ENCODE measurements at places on chromosomes 11 and 22.
A peak's percentile ranks its signal among the peaks of the same experiment; 100 is the strongest.

DNA sequence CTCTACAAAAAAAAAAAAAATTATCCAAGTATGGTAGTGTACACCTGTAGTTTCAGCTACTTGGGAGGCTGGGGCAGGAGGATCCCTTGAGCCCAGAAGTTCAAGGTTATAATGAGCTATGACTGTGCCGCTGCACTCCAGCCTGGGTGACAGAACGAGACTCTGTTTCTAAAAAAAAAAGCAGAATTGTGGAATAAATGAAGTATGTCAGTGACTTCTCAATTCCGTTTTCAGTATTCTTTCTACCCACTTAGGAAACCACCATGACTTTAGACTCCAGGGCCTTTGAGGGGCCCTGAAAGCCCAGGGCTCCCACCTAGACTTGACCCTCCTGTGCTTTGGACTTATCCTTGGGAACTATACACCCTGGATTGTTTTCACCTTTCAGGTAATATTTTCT lies 6.5 kb upstream of the NUP160 start:
- no peak for DNase-seq

DNA sequence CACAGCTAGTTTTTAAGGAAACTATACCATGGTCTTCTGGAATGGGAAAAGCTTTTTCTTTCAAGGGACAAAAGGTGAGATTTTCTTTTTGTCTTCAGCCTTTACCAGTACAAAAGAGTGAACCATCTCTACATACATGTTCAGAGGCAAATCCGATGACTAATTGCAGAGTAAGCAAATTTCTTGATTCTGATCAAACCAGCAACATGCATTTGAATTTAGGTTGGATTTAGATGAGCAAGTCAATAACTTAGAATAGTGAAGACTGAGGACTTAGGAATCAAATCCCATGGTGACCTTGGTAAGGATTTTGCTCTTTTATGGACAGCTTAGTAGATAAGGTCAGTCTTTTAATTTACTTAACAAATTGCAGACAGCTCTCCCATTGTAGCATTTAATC lies 65.9 kb upstream of the BLID start:
- DNase-seq = no peak

GRCh38 chr11:9141186-9141585 lies 49.8 kb upstream of the SCUBE2 start:
- no peak for DNase-seq

DNA sequence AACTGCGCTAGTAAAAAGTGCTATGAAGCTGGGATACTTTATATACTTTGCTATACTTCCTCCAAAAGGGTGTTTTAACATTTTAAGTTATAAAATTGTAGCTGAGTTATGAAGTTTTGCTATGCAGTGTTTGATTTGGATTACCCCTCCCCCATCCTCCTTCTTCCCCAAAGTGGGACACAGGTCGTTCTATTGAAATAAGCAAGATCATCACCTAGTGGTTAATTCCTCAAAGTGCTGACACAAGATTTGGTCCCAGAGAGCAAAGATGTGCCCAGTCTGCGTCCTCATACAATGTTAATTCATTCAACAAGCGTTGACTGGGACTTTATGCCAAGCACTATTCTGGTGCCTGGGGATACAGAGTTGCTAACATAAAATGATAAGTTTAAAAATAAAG lies 78.5 kb downstream of the SPON1 start:
- no peak for DNase-seq

- peak; percentile 87 for DNase-seq
These were observed 56.0 kb upstream of the BID start for GRCh38 chr22:17830043-17830961.

GRCh38 chr11:123815122-123815521 lies 9.0 kb upstream of the OR6M1 start:
- no peak for DNase-seq

GRCh38 chr11:46099963-46100316 lies 21.3 kb downstream of the PHF21A start:
- no peak for DNase-seq

- no peak for DNase-seq
These were observed 15.1 kb upstream of the BLID start for GRCh38 chr11:122131126-122131525.

DNA sequence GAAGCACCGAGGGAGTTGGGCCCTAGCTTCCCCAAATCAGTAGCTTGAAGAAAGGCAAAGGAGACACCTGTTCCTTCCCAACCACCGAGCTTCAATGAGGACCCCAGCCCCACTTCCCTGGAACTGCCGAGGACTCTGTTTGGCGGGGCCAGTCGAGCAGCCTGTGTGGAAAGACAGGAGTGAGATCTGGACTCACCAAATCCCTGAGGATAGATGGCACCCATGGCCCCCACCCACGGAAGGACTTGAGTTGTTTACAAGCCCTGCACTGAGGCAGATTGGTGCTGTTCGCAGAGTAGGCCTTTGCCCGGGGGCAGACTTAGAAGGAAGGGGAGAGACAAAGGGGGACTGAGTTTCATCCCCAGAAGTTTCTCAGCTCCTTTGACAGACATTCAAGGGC lies 64.6 kb downstream of the FEZ1 start:
- no peak for DNase-seq

DNA sequence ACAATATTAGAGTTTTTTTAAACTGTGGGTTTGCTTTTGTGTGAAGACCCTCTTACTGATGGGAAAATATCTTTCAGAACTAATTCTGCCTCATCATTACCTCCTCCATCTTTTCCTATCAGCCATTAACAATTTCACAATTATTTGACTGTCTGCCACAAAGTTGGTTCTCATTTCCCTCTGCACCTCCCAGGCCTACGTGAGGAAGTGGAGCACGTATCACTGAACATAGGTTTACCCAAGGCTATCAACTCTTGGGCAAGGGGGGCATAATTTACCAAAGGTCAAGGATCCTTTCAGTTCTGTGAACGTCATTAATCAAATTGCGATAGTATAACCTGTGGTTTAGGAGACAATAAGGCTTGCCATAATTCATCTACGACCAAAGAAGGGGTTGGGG lies 60.0 kb downstream of the LIF start:
- DNase-seq = no peak

GRCh38 chr11:84390441-84391078 lies 1104.4 kb upstream of the CCDC90B start:
- no peak for DNase-seq

DNA sequence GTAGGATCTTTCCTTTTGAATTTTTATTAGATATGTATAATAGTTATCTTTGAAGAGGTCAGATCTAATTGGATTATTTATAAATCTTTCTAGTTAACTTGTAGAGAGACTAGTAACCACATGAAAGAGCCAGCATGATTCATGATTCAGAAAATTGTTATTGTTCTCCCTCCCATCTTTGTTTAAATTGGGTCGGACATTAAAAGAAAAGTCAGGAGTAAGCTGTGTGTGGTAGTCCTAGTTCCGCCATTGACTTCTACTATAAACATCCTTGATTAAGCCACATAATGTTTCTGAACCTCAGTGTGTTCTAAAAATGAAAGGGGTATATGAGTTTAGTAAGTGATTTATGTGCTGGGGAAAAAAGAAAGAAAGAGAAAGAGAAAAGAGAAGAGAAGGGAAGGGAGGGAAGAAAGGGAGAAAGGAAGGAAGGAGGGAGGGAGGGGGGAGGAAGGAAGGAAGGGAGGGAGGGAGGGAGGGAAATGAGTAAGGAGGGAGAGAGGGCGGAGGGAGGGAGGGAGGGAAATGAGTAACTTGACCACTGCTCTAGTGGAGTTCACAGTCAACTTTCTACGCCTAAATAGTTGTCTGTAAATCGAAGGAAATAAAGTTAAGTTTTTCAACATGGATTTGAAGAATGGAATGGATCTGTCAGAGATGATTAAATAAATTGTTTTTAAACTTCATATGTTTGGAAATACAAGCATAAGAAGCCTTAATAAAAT lies 32.9 kb downstream of the SIK2 start:
- DNase-seq = no peak

DNA sequence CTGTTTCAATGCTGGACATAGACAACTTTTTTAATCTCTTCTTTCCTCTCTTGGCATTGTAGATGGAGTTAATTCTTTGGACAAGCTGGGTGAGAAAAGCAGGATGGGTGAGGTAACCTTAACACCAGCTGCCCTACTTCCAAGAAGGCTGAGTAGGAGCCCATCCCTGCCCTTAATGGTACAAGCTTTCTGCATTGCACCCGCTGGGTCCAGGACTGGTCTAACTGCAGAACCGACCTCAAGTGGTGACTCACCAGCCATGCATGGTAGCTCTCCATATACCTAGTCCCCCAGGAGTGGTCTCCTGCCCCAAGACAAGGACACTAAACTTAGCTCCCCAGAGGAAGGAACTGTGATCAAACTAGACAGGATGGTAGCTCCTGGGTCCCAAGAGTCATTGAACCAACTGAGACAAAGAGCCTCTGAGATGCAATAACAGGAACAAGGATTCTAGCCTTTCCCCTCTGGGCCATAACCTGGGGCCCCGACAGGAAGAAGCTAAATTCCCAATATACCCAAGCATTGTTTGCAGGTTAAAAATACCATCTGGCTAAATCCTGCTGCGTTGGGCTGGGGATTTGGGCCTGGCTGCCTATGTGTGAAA lies 32.1 kb downstream of the RPL27A start:
- no peak for DNase-seq

GRCh38 chr22:44032126-44032730 lies 8.1 kb downstream of the PARVB start:
- DNase-seq = no peak

DNA sequence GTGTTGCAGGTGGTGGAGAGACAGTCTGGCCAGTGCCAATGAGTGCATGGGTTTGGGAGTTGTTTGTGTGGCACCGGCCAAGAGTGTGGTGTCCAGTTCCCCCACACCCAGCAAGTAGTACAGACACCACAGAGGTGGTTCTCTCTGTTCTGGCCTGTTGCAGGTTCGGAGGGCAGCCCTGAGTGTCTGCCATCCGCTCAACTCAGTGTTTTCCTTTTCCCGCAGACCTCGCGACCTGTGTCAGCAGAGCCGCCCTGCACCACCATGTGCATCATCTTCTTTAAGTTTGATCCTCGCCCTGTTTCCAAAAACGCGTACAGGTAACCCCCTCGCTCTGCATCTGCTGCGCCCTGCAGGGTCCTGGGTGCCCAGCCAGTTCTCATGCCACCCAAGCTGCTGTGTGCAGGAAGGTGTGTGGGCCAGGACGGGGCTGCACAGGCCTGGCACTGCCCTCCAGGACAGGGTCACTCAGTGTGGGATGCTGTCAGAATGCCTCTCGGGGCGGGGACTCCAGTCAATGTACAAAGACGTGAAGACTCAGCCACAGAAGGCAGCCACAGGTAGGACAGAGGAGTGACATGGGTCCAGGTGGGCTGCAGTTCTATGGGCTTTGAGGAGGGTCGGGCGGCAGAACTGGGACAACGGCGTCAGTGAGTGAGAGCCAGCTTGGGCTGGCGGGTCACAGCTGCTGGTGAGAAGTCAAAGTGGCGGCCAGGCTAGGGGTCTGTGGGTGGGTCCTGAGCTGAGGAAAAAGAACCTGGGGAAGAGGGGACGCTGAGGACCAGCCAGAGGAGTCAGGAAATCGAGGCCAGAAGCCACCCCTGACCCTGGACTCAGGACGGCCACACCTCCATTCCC lies 15.9 kb downstream of the TANGO2 start:
- DNase-seq = no peak

GRCh38 chr11:132099692-132100091 lies 729.3 kb downstream of the NTM start:
- DNase-seq = no peak

GRCh38 chr11:116615211-116615865 lies 157.4 kb downstream of the BUD13 start:
- DNase-seq = no peak

GRCh38 chr11:61541598-61541997 lies 33.0 kb downstream of the LRRC10B start:
- DNase-seq = no peak

DNA sequence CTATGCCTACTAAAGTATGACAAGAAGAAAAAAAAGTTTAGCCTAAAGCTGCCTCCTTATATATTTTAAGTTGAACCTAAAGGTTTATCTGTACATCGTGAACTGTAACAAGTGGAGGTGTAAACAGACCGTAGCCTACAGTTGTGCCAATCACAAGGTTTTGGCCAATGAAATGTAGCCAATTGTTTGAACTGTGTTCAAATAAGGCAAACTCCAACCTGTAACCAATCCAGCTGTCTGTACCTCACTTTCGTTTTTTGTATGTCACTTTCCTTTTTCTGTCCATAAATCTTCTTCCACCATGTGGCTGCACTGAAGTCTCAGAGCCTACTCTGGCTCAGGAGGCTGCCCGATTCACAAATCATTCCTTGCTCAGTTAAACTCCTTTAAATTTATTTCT lies 6.8 kb upstream of the EI24 start:
- DNase-seq = no peak

DNA sequence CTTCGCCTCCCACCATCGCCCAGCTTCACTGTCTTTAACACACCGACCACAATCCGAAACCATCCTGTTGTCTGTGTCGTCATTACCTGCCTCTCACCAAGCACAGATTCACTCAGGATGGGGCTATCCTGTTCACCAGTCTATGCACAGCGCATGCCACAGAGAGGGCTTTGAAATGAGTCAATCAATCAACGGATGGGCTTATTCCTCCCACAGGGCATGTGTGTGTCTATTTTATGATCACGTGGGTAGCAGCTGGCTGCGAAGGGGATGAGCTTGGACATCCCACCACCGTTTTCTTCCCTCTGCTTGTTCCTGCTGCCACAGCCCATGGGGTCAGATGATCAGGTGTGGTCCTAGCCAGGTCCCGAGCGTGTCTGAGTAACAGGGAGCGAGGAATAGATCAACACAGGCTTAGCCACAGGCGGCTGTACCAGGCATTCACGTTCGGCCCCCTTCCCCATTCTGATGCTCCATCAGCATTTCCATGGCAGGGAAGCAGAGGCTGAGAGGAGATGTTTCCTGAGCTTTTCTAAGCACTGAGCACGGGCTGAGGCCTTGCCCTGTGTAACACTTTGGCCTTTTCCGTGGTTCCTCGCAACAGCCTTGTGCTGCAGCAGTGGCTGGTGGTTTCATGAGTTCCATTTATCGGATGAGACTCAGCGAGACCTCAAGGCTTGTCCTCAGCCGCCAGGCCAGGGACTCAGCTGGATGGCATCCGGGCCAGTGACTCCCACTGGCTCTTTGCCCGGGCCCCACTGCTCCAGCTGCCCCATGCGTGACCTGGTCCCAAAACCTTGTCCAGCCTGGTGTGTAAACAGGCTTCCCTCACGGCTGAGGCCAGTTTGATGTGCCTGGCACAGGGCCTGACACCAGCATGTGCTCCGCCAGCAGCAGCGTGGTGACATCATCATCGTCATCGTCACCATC lies 48.1 kb upstream of the FGF3 start:
- no peak for DNase-seq

GRCh38 chr11:16001899-16002426 lies 354.4 kb downstream of the SOX6 start:
- DNase-seq = no peak

DNA sequence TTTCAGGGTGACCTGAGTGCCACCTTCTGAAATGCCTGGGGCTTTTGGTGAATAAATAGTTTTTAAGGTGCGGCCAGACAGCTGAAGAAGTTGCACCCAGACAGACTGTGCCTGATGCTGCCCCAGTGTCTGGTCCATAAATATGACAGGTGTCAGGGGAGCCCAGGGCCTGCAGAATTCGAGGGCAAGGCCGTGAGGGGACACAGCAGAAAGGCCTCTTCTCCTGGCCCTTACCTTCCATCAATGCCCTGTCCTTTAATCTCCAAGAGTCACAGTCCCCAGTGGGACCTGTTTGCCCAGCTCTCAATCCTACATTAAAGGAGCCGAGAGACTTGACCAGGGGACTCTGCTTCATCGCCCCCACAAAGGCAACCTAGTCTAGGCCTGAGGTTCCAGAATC lies 45.7 kb downstream of the NAT10 start:
- no peak for DNase-seq

All from activated CD4-positive, alpha-beta T cell treated with anti-CD3 and anti-CD28 coated beads for 4 hours (primary cell).